ENCODE measurements at places on chromosomes 7 and 10. TPM values are rescaled to one million over a fixed set of nuclear protein-coding genes. Genes with fewer than 3 reads are reported as not detected.
A peak's percentile ranks its signal among the peaks of the same experiment; 100 is the strongest.

DNA sequence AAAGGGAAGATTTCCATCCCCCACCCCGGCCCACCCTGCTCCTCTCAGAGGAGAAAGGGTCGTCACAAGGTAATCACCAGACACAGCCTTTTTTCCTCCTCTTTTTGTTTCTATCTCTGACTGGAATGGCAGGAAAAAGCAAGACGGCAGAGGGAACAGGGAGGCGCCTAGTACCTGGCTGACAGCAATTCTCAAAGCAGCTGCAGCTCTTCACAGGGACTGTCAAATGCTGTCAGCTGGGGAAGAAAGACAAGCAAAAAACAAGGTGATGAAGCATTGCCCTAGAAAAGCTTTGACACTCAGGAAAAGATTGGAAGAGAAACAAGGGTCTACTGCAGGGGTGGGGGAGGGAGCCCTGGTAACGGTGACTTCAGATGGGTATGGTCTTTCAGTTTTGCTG is 52.7 kb downstream of the GNA12 start:
- ATAC-seq = no peak

- ATAC-seq = no peak
Measured at GRCh38 chr10:86313621-86314041, 53.0 kb downstream of the GRID1 start.

The NPTX2 gene
- total RNA-seq = 1.4 TPM

GRCh38 chr7:10429511-10429910 is 544.2 kb upstream of the PHF14 start:
- no peak for ATAC-seq

The ZNF248 gene
- 3.2 TPM for total RNA-seq

DNA sequence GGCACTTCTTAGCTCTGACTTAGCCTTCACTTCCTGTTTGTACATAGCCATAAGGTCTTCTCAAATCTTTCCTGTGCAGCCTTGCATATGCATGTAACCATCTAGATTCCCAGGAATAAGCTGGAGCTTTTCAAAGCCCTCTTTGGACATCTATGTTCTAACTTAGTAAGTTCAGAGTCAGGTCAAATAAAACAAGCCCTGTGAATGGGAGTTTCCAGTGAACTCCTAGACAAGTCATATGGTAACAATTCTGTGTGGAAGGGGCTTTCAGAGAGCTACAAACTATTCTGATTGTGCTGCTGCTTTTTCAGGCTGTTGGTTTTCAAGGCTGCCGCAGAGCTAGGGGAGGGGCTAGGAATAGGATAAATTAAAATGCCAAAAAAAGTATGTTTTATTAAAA is 208.4 kb upstream of the AKR1E2 start:
- ATAC-seq = no peak

The PILRA gene
- total RNA-seq = 2.7 TPM

DNA sequence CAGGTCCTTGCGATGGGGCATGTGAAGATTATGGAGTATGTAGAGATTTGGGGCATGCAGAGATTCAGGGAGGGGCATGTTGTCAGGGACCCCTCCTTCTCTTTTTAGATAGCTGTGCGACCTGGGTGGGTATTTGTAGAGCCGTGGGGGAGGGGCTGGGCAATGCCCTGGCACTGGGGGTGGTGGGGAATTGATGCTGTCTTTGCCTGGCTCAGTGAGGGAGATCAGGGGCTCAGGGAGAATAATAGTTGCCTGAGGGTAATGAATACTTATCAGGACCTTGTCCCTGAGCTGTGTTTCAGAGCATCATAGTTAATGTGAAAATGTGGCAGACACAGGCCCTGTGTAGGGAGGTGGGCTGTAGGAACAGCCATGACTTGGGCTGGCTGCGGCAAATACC is 3.5 kb downstream of the RAMP3 start:
- no peak for ATAC-seq

- ATAC-seq = no peak
Measured at GRCh38 chr10:97683556-97684367, 3.3 kb downstream of the AVPI1 start.

- ATAC-seq = no peak
Measured at GRCh38 chr7:155722118-155722517, 77.7 kb downstream of the RBM33 start.

The WDFY4 gene
- total RNA-seq = 1.6 TPM

DNA sequence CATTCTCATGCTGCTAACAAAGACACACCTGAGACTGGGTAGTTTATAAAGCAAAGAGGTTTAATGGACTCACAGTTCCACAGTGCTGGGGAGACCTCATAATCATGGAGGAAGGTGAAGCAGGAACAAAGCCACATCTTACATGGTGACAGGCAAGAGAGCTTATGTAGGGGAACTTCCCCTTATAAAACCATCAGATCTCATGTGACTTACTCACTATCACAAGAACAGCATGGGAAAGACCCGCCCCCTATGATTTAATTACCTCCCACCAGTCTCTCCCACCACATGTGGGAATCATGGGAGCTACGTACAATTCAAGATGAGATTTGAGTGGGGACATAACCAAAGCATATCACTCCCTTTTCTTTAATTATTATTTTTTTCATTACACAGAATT is 16.6 kb downstream of the COL28A1 start:
- no peak for ATAC-seq

GRCh38 chr10:22722626-22723169 is 8.3 kb upstream of the PIP4K2A start:
- ATAC-seq = no peak

The C10orf67 gene
- 0.08 TPM for total RNA-seq

The CASP2 gene
- total RNA-seq = 28.3 TPM

The GTF2I gene
- 130 TPM for total RNA-seq

DNA sequence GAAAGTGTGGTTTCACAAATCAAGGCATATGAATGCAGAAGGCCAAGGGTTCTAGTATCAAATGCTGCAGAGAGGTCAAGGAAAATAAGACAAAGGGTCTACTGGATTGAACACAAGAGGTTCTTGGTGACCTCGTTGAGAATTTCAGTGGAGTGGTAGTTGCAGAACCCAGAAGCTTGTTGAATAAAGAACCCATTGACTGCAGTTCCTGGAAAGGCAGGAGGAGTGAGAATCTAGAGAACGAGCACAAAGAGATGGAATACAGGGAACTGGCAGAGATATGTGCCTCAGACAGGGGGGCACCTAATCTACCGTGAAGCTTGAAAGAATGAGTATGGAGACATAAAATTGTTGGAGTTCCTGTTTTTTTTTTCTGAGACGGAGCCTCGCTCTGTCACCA is 3.5 kb upstream of the SEPTIN7 start:
- ATAC-seq = no peak

DNA sequence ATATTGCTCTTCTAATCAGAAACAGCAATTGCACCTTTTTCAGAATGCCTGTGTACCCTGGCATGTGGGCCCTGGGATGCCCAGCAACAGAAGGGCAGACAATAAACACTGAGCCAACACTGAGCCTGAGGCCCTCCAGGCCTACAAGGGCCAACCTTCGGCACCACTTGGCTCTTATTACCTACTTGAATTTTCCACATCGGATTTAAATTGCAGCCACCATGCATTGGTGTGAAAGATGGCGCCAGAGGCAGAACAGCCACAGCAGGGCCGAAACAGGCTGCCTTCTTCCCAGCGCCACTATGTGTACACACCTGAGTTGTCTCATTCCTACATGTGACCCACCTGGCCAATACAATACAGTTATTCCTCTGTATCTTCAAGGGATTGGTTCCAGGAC is 51.4 kb upstream of the EZH2 start:
- no peak for ATAC-seq

DNA sequence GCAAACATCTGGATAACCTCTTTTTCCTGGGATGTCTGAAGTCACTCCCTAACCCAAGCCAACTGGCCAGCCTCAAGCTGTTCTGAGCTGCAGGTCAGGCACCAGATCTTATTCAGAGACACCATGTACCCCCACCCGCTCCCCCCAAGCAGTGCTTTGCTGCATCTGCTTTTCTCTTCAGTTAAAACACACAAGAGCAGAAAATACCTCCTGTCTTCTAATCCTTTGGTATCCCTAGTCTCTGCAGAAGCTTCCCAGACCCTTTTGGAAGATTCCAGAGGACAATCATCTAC is 3.0 kb downstream of the ZNF488 start:
- no peak for ATAC-seq

DNA sequence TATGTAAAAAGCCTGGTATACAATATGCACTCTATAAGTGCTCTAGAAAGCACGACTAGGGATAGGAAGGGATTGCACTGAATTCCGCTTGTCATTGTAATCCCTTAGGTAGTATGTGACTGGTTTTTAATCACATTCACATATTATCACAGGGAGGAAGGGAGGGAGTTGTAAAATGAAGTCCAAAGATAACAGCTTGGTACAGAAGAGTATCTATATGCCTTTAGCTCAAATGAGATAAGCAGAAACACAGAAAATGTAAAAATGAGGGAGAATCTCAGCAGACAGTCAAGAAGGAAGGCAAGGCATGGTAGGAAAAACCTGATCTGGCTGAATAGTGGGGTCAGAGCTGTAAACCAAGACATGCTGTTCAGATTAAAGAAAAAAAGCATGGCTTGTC is 63.4 kb downstream of the ABI1 start:
- no peak for ATAC-seq

GRCh38 chr7:92667816-92668535 is 77.8 kb upstream of the FAM133B start:
- ATAC-seq = no peak

GRCh38 chr10:87878664-87879459 is 15.4 kb downstream of the PTEN start:
- ATAC-seq = no peak

DNA sequence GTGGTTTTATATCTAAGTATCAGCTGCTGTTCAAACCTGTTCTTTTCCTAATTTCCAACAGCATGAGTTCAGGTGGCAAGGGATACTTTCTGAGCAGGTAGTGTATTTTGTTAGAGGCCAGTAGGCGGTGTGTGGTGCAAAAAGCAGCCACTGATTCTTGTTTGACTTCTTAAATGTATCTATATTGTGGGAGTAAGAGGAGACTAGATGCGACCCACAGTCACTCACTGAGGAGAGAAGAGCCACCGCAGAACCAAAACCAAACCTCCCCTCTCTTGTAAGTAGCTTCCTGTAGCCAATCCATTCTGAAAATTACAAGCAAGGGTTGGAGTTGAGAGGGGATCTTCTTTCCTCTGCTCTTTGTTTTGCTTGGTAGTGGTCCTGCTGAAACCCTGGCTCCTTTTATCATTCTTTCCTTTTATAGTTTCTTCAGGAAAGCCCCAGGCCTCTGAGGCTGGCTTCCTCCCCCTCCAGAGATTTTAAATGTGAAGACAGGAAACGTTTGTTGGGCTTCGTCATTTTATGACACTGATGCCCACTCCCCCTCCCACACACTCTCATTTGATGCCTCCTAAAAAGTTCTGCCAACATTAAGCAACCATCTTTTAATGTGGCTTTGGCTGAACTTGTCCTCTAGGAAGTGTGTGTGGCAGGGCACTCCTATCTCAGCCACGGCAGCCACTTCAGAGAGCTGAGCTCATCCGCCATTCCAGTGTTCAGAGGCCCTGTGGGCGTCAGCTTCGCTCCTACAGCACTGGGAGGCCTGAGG is 566.0 kb downstream of the SUGCT start:
- no peak for ATAC-seq

GRCh38 chr7:52876402-52876801 is 159.0 kb upstream of the POM121L12 start:
- ATAC-seq = no peak

- ATAC-seq = peak; percentile 53
Measured at GRCh38 chr7:150428671-150429451, 21.6 kb upstream of the GIMAP8 start.

DNA sequence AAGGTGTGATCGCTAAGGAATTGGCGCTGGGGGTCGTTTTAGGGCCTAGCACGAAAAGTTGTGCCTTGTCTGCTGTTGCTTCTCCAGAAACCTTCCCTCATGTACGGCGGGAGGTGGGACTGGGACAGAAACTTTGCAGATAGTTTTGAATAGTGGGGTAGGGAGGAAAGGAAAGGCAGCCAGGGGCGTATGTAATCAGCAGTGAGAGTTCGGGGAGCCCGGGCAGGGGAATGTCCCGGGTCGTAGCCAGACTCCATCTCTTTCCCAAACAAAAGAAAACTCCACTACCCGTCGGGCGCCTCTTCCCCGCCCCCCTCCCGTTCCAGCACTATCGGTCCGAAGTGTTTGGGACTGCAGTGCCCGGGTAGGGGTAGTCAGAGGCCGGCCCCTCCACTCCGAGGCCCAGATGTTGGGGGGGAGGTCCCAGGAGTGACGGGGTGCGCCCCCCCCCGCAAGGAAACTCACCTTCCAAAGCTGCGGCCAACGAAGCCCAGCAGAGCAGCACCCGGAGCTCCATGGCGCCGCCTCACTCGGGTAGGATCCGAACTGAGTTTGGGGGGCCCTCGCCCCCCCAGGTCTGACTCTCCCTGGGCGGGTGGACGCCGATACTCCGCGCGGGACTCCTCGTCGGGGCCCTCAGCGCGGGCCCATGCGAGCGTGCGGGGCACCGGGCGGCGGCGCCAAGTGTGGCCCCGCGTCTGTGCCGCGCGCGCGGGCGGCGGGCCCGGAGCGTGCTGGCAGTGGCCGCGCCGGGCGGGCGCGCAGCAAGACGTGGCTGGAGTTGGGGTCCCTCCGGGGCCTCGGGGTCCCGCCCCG is 601 bp downstream of the EPHB4 start:
- peak; percentile 21 for ATAC-seq

The SPOCK2 gene
- total RNA-seq = 1.5 TPM

DNA sequence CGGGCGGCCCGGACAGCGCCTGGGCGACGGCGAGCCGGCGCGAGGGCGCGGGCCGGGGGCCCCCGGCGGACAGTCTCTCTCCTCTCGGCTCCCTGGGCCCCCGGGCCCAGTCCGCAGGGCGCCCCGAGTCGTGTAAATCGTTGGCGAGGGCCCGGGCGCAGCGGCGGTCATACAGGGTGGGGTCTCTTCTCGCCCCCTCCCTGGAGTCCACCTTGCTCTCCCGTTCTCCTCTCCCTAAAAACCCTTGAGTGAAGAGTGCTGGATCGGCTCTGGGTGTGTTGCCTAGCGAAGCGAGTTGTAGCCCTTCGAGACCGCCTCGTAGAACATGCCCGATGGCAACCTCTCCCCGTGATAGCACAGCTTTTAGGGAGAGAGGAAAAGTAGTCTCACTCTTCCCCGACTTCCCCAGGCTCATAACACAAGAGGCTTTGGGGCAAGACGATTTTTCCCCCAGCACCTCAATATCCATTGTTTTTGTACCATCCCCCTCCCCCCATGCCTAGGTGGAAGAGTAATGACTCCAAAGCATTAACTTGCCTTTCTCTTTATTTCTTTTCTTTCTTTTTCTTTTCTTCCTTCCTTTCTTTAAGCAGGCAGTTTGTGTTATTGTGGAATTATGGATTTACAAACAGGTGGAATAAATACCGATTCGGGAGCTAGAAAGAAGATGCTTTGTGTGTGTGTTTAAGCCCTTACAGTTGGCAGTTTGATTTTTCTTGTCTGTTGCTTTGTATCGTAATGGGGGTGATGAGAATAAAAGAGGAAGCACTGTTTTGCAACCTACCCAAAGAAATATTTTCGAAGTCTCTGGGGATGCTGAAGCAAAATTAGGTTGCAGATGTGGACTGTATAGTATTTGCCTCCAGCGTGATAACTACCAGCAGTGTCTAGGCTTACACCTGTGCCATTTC is 822 bp downstream of the SHOC2 start:
- no peak for ATAC-seq

GRCh38 chr10:124063750-124064603 is 29.4 kb downstream of the CHST15 start:
- ATAC-seq = peak; percentile 78
